ENCODE measurements at places on chromosomes 2 and 18.

DNA sequence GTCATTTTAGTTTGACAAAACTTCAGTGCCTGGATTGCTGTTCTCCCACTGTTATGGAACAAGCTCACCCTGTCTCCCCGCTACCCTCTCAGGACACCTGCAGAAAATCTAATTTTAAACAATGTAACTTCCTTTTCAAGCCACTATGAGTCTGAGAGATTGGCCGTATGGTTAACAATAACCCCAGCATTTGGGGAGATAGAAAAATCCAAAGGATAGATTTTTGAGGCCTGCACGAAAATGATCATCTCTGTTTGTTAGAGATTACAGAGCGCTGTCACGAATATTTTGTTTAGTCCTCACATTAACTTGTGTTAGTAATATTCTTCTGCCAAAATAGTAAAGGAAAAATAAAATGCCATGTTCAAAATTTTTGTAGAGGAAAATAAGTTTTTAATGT lies 24.7 kb downstream of the CAB39 start:
- no peak for DNase-seq

DNA sequence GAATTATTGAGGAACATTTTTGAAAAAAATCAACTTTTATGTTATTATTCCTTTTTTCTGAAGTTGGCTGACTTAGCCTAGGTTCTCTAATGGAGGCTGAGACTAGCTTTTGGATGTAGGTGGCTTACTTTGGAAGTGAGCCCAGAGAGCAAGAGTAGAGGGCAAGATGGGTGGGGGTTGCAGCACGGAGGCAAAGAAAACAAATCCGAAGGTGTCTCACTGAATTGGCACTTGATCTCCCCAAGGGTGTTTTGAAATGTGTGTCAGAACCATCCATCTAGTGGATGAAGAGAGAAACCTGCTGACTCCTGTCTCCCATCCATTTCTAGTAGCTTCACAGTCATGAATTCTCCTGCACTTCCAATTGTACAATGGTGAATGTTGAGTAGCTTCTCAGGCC lies 390.7 kb downstream of the TMEM182 start:
- DNase-seq: no peak

- no peak for DNase-seq
Measured at GRCh38 chr2:101185085-101185484, 33.9 kb upstream of the TBC1D8 start.

DNA sequence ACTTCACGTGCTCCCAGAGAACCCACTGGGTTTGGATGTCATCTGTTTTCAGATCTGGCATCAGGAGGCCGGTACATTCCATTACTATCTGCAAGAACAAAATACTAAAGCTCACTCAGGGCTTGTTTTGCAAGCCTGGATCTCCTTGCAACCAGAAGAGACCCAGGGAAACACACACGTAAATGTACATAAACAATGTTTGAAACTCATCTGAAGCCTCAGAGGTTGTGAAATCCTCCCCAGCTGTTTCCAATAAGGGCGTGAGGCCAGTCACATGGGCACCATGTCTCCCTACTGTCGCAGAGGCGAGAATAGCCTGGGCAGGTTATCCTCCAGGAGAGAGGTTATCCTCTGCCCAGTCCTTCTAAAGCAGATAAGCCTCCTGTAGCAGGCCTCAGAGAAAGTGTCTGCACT lies 186.9 kb downstream of the GFPT1 start:
- DNase-seq: no peak

DNA sequence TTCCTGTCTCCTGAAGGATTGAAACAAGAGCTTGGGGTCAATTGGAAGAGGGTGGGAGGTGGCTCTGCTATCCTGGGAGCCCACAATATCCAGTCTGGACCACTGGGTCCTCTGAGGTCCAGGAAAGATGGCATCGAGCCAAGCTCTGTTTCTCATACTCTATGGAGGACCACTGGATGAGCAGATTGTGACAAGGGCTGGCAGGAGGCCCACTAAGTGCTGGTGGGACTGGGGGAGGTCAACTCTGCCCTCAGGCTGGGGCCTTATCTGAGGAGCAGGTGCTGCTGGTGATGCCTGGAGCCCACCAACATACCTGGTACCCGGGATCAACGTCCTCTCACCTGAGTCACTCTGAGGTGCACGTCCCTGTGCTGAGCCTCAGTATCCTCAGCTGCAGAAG lies 142.4 kb downstream of the NDUFA10 start:
- no peak for DNase-seq

GRCh38 chr2:154439156-154439555 lies 259.3 kb upstream of the KCNJ3 start:
- no peak for DNase-seq

GRCh38 chr2:143193121-143193520 lies 63.9 kb downstream of the ARHGAP15 start:
- DNase-seq: no peak

DNA sequence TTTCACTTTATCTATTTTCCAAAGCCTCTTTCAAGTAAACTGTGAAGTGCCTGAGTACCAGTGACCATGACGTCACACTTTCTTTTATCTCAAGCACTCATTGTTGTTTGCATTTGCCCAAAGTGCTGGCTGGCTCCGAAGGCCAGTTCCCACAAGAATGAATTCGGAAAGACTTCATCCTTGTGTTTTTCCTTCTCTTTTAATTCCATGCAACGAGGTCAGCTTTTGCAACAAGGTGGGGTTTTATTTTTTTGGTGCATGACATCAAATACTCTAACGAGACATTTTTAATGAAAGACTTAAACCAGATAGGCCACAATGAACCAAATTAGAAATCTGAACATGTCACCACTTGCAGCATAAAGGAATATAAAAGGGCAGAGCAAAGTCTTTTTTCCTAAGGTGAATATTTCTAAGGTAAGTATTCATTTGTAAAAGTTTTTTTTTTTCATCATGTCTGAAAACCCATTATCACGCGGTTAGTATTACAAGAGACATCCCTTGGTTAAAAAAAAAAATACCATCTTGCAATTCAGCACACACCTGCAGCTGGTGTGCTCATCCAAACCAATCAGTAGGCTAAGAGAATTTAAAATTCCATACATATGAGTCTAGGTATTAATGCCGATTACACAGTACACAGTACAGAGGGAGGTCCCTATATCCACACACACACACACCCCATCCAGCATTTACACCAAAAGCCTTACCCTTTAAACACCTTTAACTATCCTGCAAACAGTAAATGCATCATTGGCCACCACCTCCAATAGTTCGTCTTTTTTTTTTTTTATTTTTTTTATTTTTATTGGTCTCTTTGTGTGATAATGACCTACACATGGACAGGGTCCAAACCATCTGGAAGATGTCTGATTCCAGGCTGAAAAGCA lies 2.3 kb downstream of the ARL4C start:
- no peak for DNase-seq

DNA sequence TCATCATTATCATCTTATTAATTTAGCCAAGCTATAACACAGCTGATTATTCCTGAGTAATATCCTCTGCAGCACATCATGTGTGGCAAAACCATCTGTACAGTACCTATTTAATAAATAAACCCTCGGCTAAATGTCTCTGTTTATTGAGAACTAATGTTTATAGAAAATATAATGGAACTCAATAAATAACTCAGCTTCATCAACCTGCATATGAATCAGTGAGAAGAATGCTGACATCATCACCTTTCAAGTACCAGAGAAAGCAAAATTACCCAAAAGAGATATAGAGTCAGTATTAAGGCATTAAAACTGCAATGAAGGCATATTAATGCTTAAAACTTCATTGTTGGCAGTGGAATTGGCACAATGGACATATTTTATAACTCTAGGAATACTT lies 558.3 kb downstream of the PLCL1 start:
- no peak for DNase-seq

- DNase-seq: no peak
Measured at GRCh38 chr2:62660582-62661262, 44.8 kb upstream of the EHBP1 start.

- DNase-seq: no peak
Measured at GRCh38 chr2:53173091-53173490, 594.5 kb upstream of the CHAC2 start.

DNA sequence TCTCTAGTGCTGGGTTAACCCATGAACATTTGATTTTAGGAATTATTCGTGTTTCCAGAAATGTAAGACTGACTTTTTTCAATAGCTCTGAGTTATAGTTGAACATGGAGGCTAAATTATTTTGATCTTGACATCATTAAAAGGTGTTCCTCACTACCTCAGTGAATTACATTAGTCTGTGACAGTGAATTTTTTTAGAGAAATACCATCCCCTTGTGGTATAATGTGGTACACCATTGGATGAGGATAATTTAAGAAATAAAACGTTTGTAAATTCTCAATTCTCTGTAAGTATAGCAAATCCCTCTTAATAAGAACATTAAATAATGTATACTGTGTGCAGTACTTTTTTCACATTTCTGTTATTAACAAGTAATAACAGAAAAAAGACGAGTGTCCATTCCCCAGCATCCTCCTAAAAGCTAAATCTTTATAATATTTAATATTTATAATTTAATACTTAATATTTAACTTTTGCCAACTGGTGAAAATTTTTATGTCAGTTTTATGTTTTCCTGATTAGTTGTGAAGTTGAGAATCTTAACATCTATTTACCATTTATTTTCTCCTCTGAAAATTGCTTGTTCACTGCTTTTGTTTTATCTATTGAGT lies 70.3 kb upstream of the CWC22 start:
- no peak for DNase-seq

DNA sequence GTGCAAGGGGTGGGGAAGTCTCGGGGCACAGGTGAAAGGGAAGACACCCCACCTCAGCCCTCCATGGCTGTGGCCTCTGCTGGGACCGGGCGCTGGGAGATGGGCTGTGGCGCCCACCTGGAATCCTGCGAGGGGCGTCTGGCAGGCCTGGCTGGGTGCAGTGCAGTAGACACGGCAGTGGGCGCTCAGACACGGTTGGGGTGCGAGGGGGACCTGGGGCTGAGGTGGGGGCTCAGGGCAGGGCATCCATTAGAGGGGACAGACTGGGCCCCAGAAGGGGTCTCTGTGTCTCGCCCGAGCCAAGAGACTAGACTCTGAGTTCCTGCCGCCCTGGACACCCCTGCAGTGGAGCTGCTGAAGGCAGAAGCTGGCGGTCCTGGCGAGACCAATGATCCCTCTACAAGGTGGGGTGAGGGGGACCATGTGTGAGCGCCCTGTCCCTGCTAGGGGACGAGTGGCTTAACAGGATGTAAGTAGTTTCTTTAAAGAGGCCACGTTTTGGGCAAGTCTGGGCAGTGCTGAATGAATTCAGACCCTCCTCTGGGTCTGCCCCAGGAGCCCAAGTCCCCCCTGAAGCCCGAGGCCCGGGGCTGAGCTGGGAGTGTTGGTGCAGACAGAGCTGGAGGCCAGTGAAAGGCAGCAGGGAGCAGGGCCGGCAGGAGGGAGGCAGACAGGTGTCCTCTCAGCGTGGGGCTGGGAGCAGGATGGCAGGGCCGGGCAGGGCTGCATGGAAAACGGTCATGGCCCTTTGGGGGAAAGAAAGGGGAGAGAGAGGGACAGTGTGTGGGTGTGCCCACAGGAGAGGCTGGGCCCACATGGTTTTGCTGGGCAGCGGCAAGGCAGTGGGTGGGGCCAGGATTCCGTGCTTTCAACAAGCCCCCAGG lies 57.2 kb downstream of the HS6ST1 start:
- no peak for DNase-seq

GRCh38 chr18:9333441-9334328 lies 888 bp upstream of the TWSG1 start:
- no peak for DNase-seq

DNA sequence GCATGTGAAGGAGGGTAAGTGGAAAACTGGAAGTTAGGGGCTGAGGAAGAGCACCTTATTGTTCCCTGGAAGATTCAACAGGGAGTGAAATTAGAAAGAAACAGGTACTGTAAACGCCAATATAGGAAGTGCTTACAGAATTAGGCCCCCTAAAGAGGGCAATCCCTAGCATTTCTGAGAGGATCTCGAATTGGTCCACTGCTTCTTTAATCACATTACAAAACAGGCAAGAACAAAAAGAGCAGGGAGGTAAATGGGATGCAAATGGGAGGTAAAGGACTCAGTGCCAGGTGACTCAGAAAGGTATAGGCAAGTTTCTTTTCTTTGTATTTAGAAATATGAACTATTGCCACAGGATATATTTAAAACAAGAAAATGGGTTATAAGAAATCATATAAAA lies 116.4 kb upstream of the FANCL start:
- DNase-seq: no peak

DNA sequence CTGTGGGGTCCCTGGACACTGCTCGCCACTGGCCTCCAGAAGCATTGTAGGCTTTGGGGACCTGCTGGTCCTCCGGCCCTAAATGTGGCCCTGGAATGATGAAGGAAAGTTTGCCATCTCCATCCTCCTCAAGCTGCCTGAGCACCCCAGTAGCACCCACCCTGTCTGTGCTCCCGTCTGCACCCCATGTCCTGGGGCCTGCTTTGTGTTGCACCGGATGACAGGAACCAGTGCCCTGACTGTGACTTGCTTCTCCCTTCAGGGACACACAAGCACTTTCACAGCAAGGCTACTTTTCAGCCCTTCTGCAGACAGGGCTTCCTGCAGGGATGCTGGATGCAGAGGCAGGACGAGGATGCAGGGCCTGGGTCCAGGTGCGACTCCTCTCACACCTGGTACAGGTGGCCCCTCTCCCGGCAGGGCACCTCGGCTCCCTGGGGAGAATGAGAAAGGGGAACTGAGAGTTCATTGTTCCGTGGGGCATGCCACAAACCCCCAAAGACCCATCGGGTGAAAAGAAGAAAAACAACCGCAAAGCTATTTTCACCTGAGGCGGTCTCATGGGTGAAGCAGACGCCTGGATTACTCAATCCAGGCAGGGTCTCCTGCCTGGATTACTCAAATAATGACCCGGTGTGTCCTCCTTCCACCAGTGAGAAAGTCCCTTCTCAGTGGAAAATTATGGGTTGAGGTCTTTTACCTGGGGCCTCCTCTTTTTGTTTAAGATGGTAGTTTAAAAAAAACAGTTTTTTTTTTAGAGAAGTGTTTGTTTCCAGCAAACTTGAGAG lies 74.9 kb downstream of the LONRF2 start:
- DNase-seq: no peak

DNA sequence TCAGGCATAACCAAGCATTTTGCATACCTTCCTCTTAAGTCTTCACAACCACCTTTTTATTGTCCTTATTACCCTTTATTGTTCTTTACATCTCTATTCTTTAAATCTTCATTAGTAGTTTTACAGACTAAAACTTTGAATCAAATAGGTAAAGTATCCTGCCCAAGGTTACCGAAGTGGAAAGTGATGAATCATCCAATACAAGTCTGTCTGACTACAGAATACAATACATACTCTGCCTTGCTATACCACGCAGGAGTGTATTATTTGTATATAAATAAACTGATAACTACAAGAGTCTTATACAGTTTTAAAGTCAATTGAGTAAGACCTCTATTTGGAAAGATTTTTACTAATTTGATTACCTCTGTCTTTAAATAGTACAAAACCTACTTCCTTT lies 196.0 kb downstream of the ZEB2 start:
- no peak for DNase-seq

GRCh38 chr2:235594041-235594440 lies 100.2 kb downstream of the AGAP1 start:
- DNase-seq: no peak
